ENCODE measurements at places on chromosomes 1 and 21.

DNA sequence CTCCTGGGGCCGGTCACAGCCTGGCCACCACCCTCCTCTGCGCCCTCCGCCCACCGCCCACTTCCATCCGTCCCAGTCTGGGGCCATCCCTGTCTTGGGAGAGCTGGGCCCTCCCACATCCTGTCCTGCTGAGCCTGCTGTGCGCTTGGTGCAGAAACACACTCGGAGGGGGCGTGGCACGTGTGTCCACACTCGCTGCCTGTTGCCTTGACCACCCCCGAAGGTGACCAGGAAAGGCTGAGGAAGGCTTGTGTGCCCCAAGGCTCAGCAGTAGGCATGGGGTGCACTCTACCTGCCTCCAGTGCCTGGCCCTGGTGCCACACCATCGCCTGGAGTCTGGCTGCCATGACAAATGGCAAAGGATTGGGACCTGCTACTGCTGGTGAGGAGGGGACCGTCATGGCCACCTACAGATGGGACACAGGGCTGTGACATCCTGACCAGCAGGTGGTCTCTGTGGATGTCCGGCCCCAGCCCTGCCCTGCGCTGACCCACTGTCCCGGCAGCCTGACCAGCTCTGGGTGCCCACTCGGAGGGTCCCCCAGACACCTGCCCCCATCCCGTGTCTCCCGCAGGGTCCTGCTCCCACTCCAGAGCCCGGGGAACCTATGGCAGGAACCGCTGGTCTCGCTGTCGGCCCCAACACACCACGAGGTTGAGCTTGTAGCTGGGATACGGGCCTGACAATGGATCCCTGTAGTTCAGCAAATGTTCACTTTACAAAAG lies 23.2 kb upstream of the PTTG1IP start:
- no peak for DNase-seq

DNA sequence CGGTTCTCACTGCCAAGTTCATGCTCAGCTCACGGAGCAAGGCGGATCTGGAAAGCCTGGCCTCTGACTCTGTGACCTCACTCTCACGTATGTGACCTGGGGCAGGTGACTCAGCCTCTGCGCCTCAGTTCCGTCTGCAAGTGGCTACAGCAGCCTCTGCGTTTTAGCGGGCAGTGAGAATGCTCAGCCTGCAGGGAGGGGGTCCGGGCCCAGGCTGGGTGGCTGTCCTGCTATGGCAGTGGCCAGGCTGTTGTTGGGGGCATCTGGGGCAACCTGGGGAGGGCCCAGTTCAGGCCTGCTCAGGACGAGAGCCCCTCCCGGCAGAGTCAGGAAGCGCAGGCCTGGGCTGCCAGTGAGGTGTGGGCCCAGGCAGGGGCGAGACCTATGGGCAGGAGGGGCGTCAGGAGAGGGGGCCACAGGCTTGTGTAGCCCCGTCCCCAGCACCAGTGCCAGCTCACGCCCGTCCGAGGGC lies 27.9 kb downstream of the ARHGEF16 start:
- DNase-seq = peak; percentile 91

DNA sequence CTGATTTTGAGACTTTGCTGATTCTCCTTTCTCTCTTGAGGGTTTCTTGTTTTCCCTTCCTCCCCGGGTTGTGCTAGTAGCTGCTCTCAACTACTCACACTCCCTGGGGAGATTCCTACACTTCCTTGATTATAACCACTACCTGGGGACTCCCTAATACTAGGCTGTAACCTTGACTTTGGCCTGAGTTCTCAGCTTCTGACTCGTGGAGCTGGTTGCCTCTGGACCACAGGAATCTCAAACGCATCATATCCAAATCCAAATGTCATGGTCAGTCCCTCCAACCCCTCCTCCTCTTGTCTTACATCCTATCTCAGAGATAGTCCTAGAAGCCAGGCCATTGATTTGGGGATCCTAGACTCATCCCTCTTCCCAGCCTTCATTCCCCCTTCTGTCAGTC lies 12.0 kb downstream of the MOV10 start:
- no peak for DNase-seq

- no peak for DNase-seq
Observed at GRCh38 chr21:39012326-39013230, 170.7 kb downstream of the PSMG1 start.

Measured in trophoblast cell (in vitro differentiated cells and primary cell).